ENCODE measurements at places on chromosomes 16 and 17.
A peak's percentile ranks its signal among the peaks of the same experiment; 100 is the strongest.

GRCh38 chr16:12214509-12214908 lies 238.0 kb downstream of the SNX29 start:
- no peak for DNase-seq

DNA sequence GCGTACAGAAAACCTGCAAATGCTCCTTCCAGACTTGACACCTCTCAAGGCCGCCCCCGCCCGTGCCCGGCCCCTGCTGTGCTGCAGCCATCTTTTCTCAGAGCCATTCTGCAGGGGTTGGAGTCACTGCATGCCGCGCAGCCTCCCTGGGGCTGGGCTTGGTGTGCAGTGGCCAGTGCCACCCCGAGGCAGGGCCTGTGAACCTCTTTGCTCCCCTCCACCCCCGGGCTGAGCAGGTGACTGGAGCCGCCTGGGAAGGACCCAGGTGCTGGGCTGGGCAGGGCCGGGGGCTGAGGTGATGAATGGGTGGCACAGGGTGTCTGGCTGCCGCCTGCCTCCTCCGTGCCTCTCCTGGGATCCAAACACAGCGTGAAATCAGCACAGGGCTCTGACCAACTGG lies 20.3 kb downstream of the MRM3 start:
- DNase-seq = no peak

GRCh38 chr16:29192329-29193247 lies 207.7 kb downstream of the LAT start:
- DNase-seq = no peak

- DNase-seq = no peak
These were observed 26.8 kb downstream of the SLC25A10 start for GRCh38 chr17:81738801-81739393.

DNA sequence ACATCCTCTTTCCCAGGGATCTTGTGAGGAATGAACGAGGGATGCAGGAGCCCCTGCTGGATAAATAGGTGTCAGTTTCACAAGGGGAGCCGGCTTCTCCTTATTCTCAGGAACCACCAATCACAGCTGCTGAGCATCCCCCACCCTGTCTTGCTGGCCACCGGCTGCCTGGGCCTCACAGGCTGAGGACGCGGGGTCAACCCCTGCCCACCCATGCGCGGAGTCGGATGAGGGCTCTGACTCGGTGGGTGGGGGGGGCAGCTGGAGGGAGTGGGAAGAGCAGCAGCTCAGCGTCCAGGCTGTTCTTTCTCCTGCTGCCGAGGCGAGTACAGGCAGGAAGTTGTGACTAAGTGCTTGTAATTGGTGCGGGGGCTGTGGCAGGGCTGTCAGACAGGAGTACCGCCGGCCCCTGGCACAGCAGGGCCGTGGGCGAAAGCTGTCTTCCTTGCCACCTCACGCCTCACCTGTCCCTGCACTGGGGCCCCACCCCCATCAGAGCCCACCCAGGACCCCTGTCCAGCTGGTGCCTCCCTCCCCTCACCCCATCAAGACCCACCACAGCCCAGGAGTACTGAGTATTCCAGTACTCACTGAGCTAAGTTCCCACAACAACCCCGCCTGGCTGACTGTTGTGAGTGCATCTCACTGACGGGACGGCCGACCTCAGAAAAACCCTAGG lies 11.0 kb upstream of the DPEP1 start:
- peak; percentile 30 for DNase-seq

DNA sequence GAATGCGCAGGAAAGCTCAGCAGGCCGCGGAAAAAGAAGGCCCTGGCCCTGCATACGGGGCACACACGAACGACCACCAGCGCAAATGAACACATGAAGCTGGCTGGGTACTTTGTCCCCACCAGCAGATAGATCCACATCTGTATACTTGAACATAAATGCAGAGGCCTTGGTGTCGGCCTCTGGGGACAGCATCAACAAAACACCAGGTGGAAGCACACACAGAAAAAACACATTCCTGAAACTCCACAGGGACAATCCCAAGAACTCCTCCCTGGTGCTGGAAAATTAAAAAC lies 606 bp upstream of the ZBTB4 start:
- peak; percentile 46 for DNase-seq

GRCh38 chr17:73639932-73640331 lies 4.3 kb downstream of the SDK2 start:
- DNase-seq = no peak

GRCh38 chr16:68086336-68086841 lies 1.2 kb downstream of the NFATC3 start:
- no peak for DNase-seq

GRCh38 chr17:10802496-10803284 lies 1.2 kb downstream of the TMEM238L start:
- no peak for DNase-seq

- no peak for DNase-seq
These were observed 680.7 kb upstream of the SALL1 start for GRCh38 chr16:51831595-51832367.

- no peak for DNase-seq
These were observed 315.8 kb downstream of the HAPSTR1 start for GRCh38 chr16:9407206-9407758.

Measured in NCI-H2171 (cell line).